ENCODE measurements at places on chromosomes 1 and 21.

GRCh38 chr1:70227439-70227838 lies 6.3 kb downstream of the SRSF11 start:
- DNase-seq, result no peak

- no peak for DNase-seq
Measured at GRCh38 chr1:33358114-33358794, 37.4 kb upstream of the A3GALT2 start.

DNA sequence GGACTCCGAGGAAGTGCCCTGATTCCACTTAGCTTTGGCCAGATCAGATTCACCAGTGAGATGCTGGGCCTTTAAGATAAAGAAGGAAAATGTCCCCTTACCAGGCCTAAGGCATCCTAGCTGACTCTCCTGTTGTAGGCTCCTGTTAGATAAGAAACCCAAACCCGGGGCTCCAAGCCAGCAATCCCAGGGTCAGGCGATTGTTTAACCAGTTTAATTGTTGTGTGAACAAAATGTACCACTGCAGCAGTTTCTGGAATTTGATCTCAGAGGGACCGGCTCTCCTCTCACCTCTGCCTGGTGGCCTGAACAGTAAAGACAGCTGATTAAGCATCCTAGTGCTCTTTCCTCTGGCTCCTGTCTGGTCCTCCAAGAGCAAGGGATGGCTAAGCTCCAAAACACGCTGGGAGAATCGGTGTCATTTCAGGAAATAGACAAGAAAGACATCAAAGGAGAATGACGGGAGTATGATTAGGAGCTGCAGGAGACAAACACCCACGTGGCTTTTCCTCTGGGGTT lies 9.3 kb upstream of the KLHDC8A start:
- no peak for DNase-seq

GRCh38 chr1:11887666-11888007 lies 28.9 kb upstream of the NPPB start:
- DNase-seq, result no peak

- DNase-seq, result no peak
Measured at GRCh38 chr1:204641936-204642335, 43.6 kb downstream of the LRRN2 start.

- no peak for DNase-seq
Measured at GRCh38 chr1:10459184-10459583, 9.4 kb downstream of the CORT start.

GRCh38 chr21:41960386-41960785 lies 6.6 kb upstream of the C2CD2 start:
- DNase-seq, result no peak
